ENCODE measurements at places on chromosomes 1 and 21. TPM values are rescaled to one million over a fixed set of nuclear protein-coding genes. Genes with fewer than 3 reads are reported as not detected.

TRIM46 gene
- total RNA-seq: 8.5 TPM

MPL gene
- total RNA-seq: 6.2 TPM

CFAP57 gene
- total RNA-seq: 0.49 TPM

SH2D1B gene
- not detected for total RNA-seq

ANKRD65 gene
- 0.31 TPM for total RNA-seq

OR2T35 gene
- not detected for total RNA-seq

PFKFB2 gene
- 8.9 TPM for total RNA-seq

SIK1 gene
- total RNA-seq: 1.8 TPM

TDRD5 gene
- total RNA-seq: not detected

IRF6 gene
- 21.3 TPM for total RNA-seq

GRCh38 chr1:153349363-153350320, 1.0 kb upstream of the PGLYRP4 start:
- H3K4me1 ChIP-seq: peaks cover 39% of the 10 kb centered on the region
- H3K27ac ChIP-seq: no peak overlapping the region
- H3K27me3 ChIP-seq: peaks cover 1% of the 10 kb centered on the region
- H3K4me3 ChIP-seq: no peak overlapping the region
- H3K36me3 ChIP-seq: no peaks in the 10 kb centered on the region
- peak; percentile 2 for DNase-seq

GRCh38 chr1:165928075-165928731, 100.8 kb downstream of the UCK2 start:
- no peaks in the 10 kb centered on the region for H3K36me3 ChIP-seq
- no peak overlapping the region for H3K4me3 ChIP-seq
- no peak overlapping the region for H3K27ac ChIP-seq
- DNase-seq: peak; percentile 67

- no peak overlapping the region for H3K27ac ChIP-seq
- H3K36me3 ChIP-seq: no peaks in the 10 kb centered on the region
- H3K4me1 ChIP-seq: peaks cover 8% of the 10 kb centered on the region
- H3K4me3 ChIP-seq: no peak overlapping the region
- no peak for DNase-seq
Observed at GRCh38 chr1:241250465-241250864, 106.5 kb downstream of the RGS7 start.

GRCh38 chr1:115230281-115230680, 107.8 kb downstream of the NGF start:
- DNase-seq: no peak
- no peaks in the 10 kb centered on the region for H3K36me3 ChIP-seq
- no peaks in the 10 kb centered on the region for H3K4me1 ChIP-seq
- no peak overlapping the region for H3K27ac ChIP-seq
- no peak overlapping the region for H3K4me3 ChIP-seq
- no peaks in the 10 kb centered on the region for H3K27me3 ChIP-seq

- DNase-seq: no peak
- H3K27me3 ChIP-seq: peaks cover 8% of the 10 kb centered on the region
- H3K4me3 ChIP-seq: no peak overlapping the region
- H3K4me1 ChIP-seq: no peaks in the 10 kb centered on the region
Observed at GRCh38 chr1:230077011-230077410, 10.0 kb downstream of the GALNT2 start.

DNA sequence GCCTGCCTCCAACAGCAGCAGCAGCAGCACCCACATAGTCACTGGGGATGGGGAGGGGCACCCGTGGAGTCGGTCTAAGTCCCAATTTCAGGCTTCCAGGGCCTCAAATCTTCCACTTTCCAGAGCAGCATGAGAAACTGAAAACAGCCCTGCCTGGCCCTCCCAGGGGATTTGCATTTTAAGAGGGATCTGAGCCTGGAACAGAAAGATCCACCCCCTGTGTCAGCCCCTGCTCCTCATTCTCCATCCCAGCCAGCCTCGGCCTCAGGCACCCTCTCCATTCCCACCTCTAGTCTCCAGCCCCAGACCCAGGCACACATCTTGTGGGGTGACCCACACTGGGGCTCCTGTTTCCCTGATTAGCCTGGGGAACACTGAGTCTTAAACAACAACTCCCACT, 51.8 kb downstream of the FBXO2 start:
- DNase-seq: no peak
- no peak overlapping the region for H3K4me3 ChIP-seq
- H3K27ac ChIP-seq: no peak overlapping the region
- H3K36me3 ChIP-seq: no peaks in the 10 kb centered on the region
- peaks cover 4% of the 10 kb centered on the region for H3K4me1 ChIP-seq
- peaks cover 5% of the 10 kb centered on the region for H3K27me3 ChIP-seq

GRCh38 chr1:158246650-158247049, 7.6 kb upstream of the CD1A start:
- no peak overlapping the region for H3K4me3 ChIP-seq
- H3K27me3 ChIP-seq: no peaks in the 10 kb centered on the region
- H3K36me3 ChIP-seq: no peaks in the 10 kb centered on the region
- H3K4me1 ChIP-seq: peaks cover 3% of the 10 kb centered on the region

DNA sequence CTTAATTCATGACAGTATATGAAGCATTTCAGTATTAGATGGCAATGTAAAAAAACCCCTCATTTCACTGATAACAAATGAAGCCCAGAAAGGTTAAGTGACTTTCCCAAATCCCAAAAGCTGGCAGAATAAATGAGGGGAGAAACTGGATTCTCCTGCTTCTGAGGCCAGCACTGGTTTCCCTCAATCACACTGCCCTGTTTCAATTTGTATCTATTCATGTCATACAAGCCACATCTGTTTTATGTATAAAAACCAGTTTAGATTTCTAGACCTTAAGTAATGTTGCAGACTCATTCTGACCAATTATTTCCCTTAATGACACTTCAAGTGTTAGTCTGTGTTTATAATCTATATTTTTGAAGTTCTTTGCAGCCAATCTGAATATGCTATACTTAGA, 16.8 kb downstream of the PLPPR4 start:
- no peak overlapping the region for H3K27ac ChIP-seq
- H3K27me3 ChIP-seq: no peaks in the 10 kb centered on the region
- H3K36me3 ChIP-seq: no peaks in the 10 kb centered on the region
- H3K4me3 ChIP-seq: no peak overlapping the region
- H3K4me1 ChIP-seq: no peaks in the 10 kb centered on the region

- H3K4me3 ChIP-seq: no peak overlapping the region
- peak overlapping the region; percentile 48 for H3K27ac ChIP-seq
- peaks cover 20% of the 10 kb centered on the region for H3K27me3 ChIP-seq
- H3K4me1 ChIP-seq: peaks cover 2% of the 10 kb centered on the region
Observed at GRCh38 chr1:203167026-203167912, 8.4 kb downstream of the MYBPH start.

GRCh38 chr1:85378534-85378933, 86.4 kb downstream of the DDAH1 start:
- H3K27ac ChIP-seq: no peak overlapping the region
- DNase-seq: no peak
- H3K4me3 ChIP-seq: no peak overlapping the region
- H3K36me3 ChIP-seq: no peaks in the 10 kb centered on the region
- no peaks in the 10 kb centered on the region for H3K27me3 ChIP-seq

- H3K4me1 ChIP-seq: peaks cover 14% of the 10 kb centered on the region
- no peak overlapping the region for H3K27ac ChIP-seq
- DNase-seq: no peak
- H3K36me3 ChIP-seq: no peaks in the 10 kb centered on the region
Observed at GRCh38 chr1:47821760-47822159, 175.4 kb downstream of the TRABD2B start.

DNA sequence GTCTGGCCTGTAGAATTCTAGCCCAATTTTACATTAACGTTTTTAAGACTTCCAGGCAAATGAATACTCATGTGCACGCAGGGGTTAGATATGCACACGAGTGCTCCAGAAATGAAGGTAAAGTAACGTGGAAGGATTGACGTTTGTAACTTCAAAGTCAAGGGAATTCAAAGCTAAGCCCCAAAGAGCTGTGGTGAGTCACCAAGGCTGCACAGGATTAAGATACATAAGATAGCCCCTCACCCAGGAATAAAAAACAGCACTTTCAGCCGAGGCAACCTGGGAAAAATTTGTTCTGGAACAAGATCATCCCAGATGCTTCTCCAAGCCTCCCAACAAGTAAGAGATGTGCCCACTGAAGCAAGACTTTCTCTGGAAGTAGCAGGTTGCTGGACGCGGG, 259.6 kb upstream of the PLXNA2 start:
- no peaks in the 10 kb centered on the region for H3K4me1 ChIP-seq
- DNase-seq: no peak
- H3K36me3 ChIP-seq: no peaks in the 10 kb centered on the region
- no peak overlapping the region for H3K27ac ChIP-seq

DNA sequence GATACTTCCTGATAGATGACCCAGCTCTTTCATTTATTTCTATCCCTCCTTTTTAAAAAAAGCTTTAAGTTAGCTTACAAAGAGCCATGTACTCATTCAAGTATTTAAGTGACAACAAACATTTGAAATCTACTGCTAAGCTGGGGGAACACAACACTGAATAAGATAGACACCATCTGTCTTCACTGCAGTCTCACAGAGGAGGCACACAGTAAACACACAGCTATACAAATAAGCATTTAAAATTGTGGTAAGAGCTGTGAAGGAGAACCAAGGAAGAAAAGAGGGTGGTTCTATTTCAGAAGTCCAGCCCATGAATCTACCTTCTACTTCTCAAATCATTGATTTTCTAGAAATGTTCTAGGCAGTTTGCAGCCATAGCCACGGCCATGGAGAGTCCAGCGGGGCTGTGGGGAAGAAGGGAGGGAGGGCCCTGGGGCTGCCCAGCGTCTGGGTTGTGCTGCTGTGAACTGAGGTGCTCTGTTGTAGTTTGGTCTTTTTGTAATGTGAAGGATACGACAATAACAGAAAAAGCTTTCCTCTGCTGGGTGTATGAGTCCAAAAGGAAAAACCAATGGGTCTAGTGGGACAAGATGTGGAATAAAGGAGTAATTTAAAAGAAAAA, 28.2 kb downstream of the PRDM2 start:
- no peaks in the 10 kb centered on the region for H3K27me3 ChIP-seq
- peaks cover 9% of the 10 kb centered on the region for H3K4me1 ChIP-seq
- H3K27ac ChIP-seq: no peak overlapping the region

DNA sequence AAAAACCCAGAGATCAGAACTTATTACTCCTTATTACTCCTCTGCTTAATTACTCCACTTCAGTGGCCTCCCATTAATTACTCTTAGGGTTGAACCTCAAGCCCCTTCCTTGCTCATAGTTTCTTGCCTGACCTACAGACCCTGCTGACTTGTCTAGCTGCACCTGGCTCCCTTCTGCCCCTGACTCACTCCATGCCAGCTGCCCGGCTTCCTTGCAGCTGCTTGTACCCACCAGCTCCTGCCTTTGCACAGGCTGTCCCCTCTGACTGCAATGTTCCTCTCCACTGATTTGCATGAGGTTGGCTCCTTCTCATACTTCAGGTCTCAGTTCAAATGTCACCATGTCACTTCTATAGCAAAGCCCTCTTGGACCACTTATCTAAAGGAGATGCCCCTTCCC, 1.9 kb upstream of the PTPRU start:
- peaks cover 12% of the 10 kb centered on the region for H3K36me3 ChIP-seq
- H3K27ac ChIP-seq: no peak overlapping the region
- DNase-seq: no peak
- H3K27me3 ChIP-seq: peaks cover 28% of the 10 kb centered on the region
- peaks cover 29% of the 10 kb centered on the region for H3K4me1 ChIP-seq
- no peak overlapping the region for H3K4me3 ChIP-seq

DNA sequence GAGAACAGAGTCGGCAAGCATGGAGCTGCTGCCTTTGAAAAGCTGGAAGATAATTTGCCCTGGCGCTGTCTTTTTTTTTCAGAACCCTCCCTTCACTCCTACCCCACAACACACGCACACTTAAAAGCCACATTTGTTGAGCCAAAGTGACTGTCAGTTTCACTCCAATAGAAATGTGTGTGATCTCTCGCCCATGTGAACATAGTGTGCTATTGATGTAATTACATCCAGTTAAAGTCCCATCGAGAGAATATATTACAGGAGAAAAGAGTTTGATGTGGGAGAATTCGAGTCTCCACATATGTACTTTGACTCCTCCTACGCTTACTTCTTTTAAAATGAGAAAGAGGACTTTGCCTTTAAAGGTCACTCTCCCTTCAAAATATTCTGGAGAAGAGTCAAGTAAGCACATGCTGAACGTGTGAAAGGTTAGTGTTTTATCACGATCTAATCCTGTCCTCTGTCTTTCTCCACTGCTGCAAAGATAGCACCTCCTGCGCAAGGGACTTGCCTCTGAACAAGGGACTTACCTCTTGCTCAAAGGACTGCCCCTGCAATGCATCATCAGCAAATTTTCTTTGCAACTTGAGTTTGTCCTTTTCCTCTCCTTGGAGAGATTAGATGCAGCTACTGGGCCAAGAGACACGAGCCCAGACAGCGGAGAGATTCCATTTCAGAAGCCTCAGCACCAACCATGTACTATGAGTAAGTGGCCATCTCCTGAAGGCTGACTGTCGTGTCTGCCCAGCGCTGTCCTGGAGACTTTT, 613.9 kb downstream of the PTPRU start:
- DNase-seq: no peak
- H3K27me3 ChIP-seq: no peaks in the 10 kb centered on the region
- no peak overlapping the region for H3K27ac ChIP-seq

- H3K4me1 ChIP-seq: peaks cover 6% of the 10 kb centered on the region
- no peak overlapping the region for H3K4me3 ChIP-seq
- DNase-seq: no peak
- no peak overlapping the region for H3K27ac ChIP-seq
- H3K27me3 ChIP-seq: no peaks in the 10 kb centered on the region
Observed at GRCh38 chr1:181062836-181063428, 25.6 kb upstream of the IER5 start.

DNA sequence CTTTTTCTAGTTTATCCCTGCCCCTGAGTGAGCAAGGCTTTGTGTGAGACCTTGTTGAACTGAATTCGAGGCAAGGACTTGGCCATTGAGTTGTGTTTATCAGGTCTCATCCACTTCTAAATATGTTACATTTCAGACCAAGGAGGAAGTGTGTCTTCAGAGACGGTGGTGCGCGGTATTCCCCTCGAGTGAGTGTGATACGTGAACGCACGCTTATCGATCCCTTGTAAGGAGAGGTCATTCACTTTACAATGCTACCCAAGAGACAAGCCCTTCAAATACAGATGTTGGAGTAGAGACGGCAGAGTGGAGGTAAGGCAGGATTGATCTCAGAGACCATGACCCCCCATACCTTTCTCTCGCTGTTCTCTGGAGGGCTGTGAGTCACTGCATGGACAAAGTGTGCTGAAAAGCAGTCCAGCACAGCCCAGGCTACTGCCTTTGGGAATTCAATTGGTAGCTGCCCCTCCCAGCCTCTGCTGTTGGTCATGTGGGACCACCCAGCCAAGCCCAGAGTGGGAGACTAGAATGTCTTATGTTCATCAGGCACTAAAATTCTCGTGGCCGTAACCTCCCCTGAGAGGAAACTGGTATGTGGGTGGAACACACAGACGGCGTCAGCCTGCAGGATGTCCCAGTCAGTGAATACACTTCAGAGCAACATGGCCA, 16.3 kb upstream of the MTARC1 start:
- peak overlapping the region; percentile 42 for H3K4me3 ChIP-seq
- H3K27ac ChIP-seq: no peak overlapping the region
- no peak for DNase-seq
- no peaks in the 10 kb centered on the region for H3K27me3 ChIP-seq
- H3K4me1 ChIP-seq: peaks cover 6% of the 10 kb centered on the region

DNA sequence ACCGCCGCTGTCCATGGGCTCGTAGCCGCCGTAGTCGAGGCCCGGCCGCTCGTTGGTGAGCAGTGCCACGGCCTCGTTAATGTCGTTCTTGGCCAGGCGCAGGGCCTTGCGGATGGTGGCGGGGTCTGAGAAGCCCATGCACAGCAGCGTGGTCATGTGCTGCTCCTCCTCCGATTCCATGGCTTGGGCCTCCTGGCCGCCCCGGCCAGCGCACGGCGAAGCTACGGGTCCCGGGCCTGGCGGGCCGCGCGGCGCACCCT, 300 bp downstream of the USP24 start:
- peaks cover 13% of the 10 kb centered on the region for H3K36me3 ChIP-seq
- no peak overlapping the region for H3K4me3 ChIP-seq
- H3K27me3 ChIP-seq: peaks cover 7% of the 10 kb centered on the region
